Inflammatory macrophage treated with lipopolysaccharide for 4 hours (primary cell): ENCODE measurements at places on chromosomes 6 and 20.

- DNase-seq = no peak
Measured at GRCh38 chr20:53606364-53606985, 12.8 kb upstream of the ZNF217 start.

DNA sequence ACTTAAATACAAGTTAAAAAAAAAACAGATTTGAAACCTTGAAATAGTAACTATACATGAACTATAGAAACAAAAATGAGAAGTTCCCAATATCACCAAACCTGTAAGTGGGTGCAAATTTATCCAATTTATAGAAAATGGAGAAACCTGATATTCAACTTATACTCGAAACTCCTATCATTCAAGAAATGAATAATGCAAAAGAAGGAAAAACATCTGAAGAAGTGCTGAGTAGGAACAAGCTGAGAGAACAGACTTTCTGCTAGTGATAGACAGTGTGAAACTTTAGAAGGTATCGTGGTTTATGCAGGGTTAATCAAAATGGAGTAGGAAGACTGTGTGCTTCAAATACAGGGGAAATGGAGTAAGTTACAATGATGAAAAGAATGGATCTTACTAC lies 4.5 kb downstream of the GPR63 start:
- no peak for DNase-seq

GRCh38 chr6:45650524-45651135 lies 272.9 kb upstream of the SUPT3H start:
- DNase-seq = no peak

GRCh38 chr20:19973961-19974629 lies 43.1 kb upstream of the NAA20 start:
- DNase-seq = peak; percentile 78

- DNase-seq = peak; percentile 98
Measured at GRCh38 chr6:134720353-134721059, 229.4 kb downstream of the ALDH8A1 start.

DNA sequence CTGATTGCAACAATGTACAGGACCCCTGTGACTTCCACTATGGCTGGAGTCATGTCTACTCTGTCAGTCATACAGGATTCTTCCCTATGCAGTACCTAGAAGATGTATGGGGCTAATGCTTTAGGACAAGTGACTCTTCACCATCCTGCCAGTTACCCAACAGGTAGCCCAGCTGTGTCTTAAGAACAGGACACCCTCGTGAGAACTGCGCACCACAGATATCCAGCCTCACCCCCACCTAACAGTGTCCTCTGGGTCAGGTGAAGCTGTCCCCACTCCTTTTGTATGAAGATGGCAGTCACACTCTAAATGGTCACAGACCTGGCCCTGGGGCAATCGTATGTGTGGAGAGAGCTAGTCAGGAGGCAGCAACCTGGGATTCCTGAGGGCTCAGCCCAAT lies 191.6 kb downstream of the C6orf118 start:
- no peak for DNase-seq

DNA sequence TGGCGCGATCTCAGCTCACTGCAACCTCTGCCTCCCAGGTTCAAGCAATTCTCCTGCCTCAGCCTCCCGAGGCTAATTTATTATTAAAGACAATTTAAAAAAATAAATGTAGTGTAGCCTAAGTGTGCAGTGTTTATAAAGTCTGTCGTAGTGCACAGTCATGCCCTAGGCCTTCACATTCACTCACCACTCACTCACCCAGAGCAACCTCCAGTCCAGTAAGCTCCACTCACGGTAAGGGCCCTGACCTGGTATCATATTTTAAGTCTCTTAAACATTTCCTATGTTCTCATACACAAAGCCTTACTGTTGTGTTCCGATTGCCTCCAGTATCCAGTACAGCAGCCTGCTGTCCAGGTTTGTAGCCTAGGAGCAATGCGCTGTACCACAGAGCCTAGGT lies 168.2 kb upstream of the FOXQ1 start:
- no peak for DNase-seq

DNA sequence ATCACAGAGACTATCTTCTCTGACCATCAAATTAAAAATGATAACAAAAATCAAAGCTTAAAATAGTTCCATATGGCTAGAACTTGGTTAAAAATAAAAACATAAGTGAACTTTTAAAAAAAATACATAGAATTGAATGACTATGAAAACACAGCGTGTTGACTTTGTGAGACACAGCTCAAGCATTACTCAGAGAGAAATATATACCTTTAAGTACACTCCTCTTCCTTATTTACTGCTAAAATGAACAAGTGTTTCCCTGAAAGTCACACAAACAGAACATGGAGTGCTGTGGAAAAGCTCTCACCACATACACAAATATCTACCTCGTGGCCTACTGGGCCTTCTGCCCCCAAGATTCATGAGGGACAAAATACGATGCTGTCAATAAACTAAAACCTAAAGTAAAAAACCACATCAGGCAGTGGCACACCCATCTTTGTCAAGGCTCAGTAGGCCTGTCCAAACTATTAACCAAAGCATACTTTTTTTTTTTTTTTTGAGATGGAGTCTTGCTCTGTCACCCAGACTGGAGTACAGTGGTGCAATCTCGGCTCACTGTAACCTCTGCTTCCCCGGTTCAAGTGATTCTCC lies 7.5 kb downstream of the FAXC start:
- DNase-seq = no peak

- DNase-seq = no peak
Measured at GRCh38 chr20:25272223-25273000, 24.5 kb downstream of the PYGB start.
